ENCODE measurements at places on chromosomes 6 and 20. TPM values are rescaled to one million over a fixed set of nuclear protein-coding genes. Genes with fewer than 3 reads are reported as not detected.

HINT3 gene
- total RNA-seq = 10.0 TPM

DNA sequence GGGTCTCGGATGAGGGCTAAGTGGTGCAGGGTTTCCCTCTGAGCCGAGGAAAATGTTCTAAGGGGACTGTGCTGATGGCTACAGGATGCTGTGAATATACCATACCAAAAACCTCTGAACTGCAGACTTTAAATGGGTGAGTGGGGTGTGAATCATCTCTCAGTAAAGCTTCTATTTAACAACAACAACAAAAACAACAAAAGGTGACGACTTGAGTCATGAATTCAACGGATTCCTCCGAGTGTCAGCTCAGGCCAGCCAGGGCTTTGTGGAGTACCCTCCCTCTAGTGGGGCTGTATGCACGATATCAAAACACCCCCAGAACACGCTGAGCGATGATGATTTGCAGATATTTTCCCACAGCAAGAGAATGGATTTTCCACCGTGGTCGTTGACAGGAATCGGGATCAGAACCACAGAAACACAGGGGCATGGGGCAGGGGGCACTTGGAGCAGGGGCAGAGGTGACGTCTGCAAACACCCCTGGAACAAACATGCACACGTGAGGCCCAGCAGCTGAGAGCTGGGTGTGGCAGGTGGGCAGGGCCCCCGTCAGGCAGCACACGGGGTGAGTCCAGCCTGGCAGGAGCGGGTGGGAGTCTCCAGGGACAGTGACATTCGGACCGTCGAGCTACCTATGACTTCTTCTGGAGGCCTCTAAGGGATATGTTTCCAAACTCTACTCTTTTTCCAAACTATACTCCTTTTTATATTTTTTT is 38.6 kb downstream of the SLC2A4RG start:
- no peak for DNase-seq

PHACTR3 gene
- total RNA-seq = 0.29 TPM

FAM184A gene
- total RNA-seq = 1.4 TPM

GRCh38 chr6:5532941-5533340 is 271.6 kb downstream of the FARS2 start:
- no peak for DNase-seq

GRCh38 chr6:108171291-108171917 is 5.6 kb downstream of the NR2E1 start:
- no peak for DNase-seq

DNA sequence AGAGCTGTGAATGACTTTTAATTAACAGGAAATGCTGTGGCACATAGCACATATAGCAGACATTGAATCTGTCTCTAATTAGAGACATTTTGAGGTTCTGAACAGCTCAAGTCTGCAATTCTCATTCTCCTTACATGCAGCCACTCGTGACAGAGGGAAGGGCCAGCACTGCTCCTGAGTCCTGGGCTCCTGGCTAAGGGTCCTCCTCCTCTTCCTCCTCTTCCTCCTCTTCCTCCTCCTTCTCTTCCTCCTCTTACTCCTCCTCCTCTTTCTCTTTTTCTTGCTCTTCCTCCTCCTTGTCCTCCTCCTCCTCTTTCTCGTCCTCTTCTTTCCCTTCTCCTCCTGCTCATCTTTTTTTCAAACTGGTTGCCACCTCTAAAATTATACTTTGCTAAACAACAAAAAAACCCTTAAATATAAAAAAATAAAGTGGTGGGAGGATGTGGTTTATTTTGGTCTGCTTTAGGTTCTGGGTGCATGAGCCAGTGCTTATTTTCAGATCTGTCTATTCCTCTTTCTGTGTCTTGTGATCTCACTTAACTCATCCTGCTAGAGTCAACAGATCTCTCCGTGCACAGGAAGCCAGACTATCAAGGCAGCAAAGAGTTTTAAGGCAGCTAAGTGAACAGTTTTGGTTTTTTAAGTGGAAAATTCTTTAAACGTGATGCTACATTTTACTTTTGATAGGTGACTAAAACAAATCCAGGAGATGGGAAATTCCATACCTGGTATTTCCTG is 159.3 kb downstream of the CD83 start:
- no peak for DNase-seq

Measured in H4 (cell line).